ENCODE measurements at places on chromosomes 12 and 14.

DNA sequence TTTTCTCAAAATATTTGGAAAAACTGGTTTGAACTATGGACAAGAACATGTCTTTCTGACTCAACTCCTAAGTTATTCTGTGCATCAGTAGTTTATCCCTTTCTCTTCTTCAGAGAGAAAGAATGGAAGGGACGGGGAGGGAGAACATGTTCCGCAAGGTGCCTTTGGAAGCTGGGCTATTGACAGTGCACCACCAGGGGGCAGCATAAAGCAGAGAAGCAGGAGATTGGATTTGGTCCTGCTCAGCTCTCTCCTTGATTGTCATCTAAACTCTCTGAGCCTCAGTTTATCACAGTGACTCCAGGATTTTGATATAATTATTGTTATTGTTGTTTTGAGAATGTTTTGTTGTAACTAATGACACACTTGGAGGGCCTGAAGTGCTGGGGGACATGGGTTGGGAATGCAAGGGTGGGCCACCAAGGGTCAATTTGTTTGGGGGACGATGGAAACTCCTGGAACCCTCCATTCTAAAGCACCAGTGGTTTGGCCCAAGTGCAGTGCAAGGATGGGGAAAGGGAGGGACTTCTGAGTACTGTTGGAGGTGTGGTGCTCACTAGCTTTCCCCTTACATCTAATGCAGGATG lies 45.3 kb upstream of the ANO6 start:
- DNase-seq = peak; percentile 38

DNA sequence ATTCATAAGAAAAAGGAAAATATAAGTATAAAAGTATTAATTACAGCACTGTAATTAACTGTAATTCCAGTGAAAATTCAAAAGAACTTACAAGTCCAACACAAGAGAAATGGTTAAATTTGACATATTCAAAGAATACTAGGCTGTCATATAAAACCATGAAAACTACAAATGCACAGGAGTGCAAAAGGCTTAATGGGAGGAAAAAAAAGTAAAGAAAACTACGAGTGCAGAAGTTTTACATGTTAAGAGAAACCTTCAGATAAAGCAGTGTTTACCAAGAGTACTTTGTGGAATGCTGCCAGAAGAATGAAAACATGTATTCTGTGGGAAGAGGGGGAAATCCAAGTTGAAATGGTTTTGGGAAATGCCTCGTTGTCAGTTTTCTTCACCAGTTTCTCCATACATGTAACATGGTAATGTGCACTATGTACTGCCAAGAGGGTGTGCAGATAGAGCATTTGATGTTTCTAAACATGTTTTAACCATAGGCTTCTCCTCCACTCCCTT lies 9.1 kb downstream of the HEATR5A start:
- DNase-seq = no peak

DNA sequence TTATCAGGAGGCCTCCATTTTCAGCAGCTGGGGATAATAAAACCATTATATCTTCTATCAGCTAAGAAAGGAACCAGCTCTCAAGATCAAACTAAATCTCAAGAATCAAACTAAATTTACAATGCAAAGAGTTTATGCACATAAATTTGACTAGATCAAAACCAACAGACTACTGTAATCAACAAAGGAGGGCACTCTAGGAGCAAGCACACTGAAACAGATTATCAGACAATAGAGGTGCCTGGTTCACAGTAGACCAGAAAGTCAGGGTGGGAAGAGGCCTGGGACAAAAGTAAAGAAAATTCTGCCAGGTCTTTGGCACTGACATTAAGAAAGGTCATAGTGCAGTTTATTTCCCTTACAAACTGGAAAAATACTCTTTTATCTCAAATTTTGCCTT lies 61.0 kb downstream of the HECTD4 start:
- DNase-seq = no peak

DNA sequence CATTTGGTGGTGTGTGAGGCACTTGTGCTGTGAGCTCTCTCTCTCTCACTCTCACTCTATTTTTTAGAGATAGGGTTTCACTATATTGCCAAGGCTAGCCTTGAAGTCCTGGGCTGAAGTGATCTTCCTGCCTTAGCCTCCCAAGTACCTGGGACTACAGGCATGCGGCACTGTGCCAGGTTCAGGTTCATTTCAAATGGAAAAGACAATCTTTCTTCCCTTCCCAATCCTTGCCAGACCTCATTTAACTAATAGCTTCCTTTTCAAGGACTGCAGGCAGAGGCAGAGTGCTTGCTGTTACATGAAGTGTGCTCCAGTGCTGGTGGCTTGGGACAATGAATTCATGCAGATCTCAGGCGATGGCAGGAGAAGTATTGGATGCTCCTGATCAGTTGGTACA lies 73.2 kb upstream of the BICD1 start:
- DNase-seq = peak; percentile 27

GRCh38 chr12:87981495-87981894 lies 47.7 kb downstream of the C12orf50 start:
- DNase-seq = no peak

DNA sequence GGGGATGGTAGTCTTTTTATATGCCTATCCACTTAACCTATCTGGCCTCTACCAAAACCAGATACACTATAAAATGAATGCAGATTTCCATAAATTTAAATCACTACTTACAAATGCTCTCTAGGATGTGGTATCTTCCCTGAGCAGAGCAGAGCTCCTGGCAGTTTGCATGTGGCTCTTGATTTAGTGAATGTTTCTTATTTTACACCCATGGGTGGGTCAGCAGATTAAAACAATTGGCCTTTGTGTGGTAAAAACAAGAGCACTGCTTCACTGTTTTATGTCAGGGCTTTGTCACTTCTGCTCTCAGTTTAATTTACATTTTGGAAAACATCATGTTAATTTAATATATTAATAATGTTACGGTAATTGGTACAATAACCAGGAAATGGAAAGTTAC lies 5.5 kb downstream of the TAS2R19 start:
- DNase-seq = no peak

GRCh38 chr12:46982629-46983392 lies 96.6 kb upstream of the PCED1B start:
- DNase-seq = no peak

DNA sequence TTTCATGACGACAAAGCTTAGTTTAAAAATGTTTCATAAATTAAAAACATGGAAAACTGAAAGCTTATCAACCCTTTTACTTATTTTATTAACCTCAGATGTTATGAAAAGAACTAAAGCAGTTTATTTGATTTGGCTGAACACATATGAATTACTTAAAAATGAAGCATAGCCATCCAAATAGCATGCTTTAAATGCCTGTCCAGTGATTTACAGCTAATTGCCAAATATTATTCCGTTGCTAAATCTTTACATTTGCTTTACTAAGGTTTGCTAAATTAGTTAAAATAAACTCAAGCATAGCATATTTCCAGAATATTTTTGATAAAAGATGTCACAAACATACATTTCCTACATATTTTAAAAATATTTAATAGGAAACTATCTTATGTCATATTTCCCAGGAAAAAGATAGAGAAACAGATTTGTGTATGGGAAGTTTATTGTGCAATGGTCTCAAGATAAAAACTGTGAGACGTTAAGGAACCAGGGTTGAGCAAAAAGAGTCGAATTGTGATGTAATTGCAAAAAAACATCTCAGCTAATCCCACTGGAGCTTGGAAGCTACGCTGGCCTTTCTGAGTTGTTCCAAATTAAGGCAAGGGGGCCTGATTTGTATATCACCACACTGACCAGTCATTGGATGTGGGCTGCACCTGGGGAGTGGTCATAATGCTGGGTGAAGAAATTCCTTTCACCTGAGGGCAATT lies 25.8 kb downstream of the GPR135 start:
- DNase-seq = no peak

DNA sequence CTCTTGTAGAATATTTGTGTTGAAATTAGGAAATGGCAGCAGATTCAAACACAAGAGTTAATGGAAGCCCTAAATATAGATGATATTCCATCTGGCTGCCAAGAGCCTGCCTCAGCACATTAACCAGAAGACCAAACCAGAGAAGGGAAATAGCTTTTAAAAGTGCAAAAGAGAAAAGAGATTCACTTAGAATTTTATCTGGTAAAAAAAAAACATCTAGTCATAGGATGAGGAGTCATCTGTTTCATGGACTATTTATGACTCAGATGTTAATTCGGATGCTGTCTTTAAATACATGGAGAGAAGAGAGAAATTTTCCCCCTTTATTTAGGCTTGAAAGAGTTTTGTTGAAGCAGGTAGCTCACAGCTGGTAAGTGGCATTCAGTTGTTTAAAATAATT lies 201.6 kb upstream of the NUDT4 start:
- DNase-seq = no peak

- DNase-seq = no peak
These were observed 21.6 kb upstream of the BLTP3B start for GRCh38 chr12:100164153-100164704.

DNA sequence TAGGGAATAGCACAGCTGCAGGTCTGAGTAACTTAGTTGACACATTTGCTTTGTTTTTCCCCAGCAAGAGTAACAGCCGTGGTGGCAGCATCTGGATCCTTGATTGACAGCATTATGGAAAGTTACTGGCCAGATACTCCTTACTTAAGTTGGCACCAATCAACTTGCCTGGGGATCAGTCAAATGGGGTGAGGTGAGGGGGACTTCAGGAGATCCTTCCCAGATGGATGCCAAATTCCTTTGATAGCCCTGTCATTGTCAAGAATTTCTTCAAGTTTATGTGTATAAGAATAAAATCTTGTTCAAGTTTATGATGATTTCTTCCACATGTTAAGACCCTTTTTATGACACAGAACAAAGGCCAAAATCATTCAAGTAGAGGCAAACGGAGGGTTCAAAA lies 618.4 kb downstream of the SLC6A15 start:
- no peak for DNase-seq

- no peak for DNase-seq
These were observed 9.1 kb downstream of the ABCD4 start for GRCh38 chr14:74293606-74294005.

DNA sequence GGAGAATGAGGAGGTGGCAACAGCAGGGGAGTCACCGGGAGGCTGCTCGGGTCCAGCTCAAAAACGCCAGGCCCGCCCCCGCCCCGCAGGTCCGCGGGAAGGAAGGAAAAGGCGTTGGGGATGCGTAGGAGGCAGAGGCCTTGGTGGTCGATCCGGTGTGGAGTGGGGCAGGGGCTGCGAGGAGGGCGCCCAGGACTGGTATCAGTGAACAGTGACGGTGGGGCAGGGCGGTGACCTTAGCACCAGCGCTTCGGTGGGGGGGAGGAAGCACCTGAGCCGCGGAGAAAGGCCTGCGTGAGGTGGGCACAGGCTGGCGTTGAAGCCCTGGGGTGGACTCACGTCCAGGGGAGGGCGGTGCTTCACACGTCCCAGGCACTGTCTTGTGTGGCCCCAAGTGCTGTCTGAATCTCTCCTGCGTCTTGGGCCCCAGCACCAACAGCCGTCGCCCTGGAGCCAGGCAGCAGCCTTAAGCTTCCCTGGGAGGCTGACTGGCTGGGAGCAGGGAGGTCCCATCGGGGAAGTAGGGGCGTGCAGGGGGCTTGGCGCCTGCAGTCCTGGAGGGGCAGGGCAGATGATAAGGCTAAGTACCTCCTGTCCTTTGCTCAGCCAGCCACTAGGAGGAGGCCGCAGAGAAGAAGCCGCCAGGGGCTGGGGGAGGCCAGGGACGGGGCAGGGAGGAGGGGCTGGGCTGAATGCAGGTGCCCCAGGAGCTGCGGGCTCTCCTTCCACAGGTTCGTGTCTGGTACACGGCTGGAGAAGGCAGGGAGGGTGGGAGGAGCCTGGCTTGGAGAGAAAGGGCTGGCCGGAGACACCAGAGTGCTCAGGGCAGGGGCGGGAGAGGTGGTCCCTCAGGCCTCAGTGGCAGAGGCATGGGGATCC lies 26.5 kb downstream of the ZBTB42 start:
- DNase-seq = no peak

DNA sequence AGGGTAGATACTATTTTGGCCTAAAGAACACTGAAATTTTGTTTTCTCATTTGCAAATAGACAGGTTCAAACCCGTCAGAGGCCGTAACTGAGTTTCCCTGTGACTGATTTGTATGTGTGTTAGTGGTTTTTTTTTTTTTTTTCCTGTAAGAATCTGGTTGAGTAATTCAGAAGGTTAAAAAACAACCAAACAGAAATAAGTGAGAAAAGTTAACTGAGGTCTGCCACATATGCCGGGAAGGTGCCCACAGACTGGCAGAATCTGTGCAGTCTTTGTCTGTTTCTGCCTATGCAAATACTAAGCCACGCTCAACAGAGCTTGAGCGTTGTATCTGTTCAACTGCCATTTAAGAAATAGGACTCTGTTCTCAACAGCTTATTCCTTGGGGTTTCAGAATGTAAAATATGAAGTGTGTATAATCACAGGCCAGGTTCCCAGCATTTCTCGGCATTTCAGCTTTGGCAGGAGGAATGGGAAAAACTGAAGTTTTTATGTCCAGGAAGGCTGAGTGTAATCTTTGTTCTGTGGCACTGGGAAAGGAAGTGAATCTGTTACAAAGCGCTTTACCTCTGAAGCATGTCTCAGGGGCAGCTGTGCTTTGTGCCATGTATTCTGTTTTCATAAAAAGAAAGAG lies 181.9 kb downstream of the PRKCH start:
- DNase-seq = no peak

DNA sequence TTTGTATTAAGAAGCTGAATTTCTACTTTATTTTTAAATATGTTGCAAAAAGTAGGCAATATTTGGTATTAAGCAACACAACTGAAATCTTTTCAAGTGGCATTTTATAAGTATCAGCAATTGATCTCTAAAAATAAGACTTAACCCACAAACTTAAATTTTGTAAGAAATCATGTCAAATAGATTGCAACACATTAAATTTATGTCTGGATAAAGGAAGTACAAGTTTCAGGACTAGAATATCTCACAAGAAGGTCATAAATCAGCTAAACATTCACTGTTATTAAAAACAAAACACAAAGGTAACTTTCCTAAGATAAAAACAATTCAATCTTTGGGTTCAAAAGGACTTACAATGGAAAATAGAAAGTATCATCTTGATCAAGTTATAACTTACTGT lies 32.8 kb downstream of the CPNE8 start:
- no peak for DNase-seq

- no peak for DNase-seq
These were observed 26.1 kb upstream of the IFNG start for GRCh38 chr12:68185598-68185997.

- no peak for DNase-seq
These were observed 1.8 kb downstream of the SART3 start for GRCh38 chr12:108559007-108559655.

DNA sequence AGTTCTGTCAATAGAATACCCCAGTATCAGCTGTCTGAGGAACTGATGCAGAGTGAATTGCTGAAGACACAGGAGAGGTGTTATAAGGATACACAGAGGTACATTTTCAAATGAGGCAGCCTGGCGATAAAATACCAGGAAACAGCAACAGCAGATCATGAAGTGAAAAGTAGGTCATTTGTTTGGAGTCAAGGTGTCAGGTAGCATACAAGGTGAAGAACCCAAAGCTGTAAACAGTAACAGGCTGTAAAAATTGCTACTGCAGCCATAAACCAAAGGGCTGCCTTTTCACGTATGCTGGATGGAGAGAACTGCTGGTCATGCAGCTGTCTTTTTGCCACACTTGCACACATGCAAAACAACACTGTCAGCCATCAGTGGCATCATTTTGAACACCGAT lies 9.3 kb upstream of the TWF1 start:
- no peak for DNase-seq
